ENCODE measurements at places on chromosomes 16 and 17.

DNA sequence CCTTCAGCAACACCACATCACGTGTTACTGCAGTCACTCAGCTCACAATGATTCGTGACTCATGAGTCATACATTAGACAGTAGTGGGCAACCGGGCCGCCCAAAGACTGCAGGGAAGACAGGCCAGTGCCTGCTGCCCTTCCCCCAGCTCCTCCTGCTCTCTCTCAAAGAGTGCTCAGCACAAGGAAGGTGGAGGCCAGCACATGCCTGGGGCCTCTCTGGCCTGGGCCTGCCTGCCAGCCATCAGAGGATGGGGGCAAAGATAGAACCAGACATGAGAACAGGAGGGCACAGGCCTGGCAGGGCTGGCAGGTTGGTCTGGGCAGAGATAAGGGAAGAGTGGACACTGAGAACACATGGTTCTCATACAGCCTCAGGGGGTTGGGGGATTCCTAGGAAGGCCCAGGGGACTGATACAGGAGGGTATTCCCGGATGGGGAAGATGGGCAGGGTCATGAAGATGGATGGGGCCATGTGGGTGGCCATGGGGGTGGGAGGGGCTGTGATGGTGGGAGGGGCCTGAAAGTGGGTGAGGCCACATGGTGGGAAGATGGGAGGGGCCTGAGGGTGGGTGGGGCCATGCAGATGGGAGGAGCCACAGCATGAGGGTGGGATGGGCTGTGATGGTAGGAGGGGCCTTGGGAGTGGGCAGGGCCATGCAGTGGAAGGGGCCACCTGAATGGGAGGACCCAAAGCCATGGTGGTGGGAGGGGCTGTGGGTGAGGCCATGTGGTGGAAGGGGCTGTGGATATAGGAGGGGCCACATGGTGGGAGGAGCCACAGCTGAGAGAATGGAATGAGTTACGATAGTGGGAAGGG, 29.0 kb downstream of the KATNB1 start:
- peak; percentile 48 for DNase-seq

DNA sequence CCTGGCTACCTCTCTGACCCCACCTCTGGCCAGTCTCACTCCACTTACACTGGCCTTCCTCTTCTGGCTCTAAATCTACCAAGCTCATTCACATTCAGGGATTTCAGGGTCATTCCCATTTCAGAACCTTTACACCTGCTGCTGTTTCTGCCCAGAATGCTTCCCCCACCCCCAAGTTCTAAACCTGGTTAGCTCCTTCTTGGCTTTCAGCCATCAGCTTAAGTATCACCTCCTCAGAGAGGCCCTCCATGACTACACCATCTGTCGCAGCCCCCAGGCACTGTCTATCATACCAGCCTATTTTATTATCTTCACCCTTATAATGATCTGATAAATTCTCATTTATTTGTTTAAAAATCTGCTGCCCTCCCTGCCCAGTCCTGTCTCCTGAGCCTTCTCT, 23.3 kb upstream of the NGFR start:
- no peak for DNase-seq

DNA sequence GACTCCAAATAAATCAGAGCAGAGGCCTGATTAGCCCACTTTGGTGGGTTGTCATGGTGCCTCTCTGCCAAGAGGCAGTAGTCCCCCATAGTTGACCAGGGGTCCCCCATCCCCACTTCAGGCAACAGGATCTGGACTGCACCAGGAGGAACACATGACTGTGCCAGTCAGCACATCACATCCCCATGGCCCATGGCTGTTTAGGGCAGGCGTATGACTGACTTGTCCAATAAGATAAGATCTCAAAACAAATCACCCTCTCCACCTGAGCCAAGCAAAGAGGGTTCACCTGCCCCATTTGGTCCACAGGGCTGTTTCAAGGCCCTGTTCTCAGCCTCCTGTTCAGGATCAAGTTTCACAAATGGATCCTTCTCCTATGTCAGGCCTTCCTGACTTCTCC, 93.3 kb downstream of the C16orf78 start:
- DNase-seq, result no peak

GRCh38 chr17:27532269-27533263, 76.3 kb downstream of the KSR1 start:
- DNase-seq, result no peak

- no peak for DNase-seq
Observed at GRCh38 chr17:69059458-69060175, 1.1 kb downstream of the ABCA9 start.

DNA sequence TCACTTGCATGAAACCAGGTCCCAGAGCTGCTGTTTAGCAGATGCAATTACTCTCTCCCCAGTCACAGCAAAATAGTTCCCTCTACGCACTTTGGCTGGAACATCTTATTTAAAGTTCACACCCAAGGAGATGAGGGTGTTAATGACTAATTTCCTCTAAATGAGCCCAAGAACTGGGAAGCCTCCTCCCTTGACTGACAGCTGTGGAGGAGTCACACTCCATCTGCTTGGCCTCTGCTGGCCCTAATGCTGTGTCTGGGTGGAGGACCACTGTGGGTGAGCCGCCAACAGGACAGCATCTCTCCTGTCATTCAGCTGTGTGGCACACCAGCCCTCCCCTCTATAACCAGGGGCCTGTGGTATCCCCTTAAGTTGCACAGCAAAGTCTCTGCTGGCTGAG, 115.4 kb downstream of the SHISA6 start:
- DNase-seq, result no peak

GRCh38 chr17:705863-706262, 8.8 kb downstream of the VPS53 start:
- no peak for DNase-seq

DNA sequence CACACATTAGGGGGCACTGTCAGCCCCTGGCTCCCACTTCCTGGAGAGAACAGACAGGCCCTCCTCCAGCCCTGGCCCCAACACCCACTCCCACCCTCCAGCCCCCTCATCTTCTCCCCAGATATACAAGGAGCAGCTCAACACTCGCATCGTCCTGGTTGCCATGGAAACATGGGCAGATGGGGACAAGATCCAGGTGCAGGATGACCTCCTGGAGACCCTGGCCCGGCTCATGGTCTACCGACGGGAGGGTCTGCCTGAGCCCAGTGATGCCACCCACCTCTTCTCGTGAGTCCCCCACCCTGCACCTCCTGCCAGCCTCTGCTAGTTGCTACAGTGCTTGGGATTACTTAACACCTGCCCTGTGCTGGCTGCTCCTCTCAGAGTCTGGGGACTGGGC, 14.4 kb downstream of the ADAM11 start:
- no peak for DNase-seq

DNA sequence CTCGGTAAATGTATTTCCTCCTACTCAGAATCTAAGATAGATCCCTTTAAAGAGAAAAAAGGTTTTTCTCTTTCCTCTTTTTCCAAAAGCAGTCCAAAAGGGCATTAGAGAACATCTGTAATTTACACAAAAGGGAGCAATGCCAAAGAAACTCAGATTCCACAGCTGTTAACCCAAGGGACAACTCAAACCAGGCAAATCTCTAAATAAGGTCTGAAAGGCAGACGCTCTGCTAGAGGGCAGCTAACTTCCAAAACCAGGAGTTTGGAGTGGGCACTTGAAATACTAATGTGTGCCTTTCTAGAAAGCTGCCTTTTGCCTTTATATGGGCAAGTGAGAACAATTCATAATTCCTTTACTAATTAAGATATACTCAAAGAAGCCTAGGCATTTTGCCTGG, 435.7 kb downstream of the ZFHX3 start:
- DNase-seq, result no peak

DNA sequence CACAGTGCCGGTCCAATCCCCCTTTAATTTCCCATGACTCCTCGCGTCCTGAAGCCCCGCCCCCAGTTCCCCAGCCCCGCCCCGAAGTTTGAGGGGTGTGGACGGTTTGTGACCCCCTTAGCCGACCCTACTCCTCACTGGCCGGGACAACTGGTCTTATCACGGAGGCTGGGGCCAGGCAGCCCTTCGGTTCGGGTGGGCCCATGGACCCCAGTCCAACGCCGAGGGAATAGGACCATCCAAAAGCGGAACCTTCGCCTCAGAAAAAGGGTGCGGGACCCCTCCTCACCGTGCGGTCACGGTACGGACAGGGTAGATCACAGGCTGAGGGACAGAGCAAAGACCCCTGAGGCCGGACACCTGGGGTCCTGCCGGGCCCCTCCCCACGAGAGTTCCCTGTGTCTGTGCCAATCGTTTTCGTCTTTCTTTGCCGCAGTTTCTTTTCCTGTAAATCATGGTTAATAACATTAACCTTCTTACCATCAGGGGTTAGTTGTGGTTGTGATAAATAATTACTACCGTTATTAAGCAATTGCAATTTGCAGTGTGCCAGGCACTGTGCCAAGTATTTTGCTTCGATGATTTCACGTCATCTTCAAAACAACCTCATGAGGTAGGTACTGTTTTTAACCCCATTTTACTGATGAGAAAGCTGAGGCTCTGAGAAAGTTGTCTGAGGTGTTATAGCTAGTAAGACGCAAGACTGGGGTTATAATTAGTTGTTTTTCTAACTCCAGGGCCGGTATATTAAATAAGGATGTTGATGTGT, 543 bp downstream of the TMUB2 start:
- no peak for DNase-seq

DNA sequence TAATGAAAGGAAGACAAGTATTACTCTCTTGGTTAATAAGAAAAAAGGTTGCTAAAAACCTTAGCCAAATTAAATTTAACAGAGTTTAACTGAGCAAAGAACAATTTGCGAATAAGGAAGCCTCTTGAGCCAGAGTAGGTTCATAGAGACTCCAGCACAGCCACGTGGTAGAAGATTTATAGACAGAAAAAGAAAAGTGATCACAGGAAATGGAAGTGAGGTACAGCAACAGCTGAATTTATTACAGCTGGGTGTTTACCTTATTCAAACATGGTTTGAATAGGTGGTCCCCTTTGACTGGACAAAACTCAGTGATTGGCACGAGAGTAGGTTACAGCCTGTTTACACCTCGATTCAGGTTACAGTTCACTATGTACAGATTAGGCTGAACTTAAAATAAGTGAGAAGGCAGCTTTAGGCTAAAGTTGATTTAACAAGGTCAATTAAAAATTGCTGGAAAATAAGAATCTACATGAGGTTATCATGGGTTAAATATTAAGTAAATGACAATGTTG, 3.3 kb upstream of the CCL15 start:
- DNase-seq, result no peak

DNA sequence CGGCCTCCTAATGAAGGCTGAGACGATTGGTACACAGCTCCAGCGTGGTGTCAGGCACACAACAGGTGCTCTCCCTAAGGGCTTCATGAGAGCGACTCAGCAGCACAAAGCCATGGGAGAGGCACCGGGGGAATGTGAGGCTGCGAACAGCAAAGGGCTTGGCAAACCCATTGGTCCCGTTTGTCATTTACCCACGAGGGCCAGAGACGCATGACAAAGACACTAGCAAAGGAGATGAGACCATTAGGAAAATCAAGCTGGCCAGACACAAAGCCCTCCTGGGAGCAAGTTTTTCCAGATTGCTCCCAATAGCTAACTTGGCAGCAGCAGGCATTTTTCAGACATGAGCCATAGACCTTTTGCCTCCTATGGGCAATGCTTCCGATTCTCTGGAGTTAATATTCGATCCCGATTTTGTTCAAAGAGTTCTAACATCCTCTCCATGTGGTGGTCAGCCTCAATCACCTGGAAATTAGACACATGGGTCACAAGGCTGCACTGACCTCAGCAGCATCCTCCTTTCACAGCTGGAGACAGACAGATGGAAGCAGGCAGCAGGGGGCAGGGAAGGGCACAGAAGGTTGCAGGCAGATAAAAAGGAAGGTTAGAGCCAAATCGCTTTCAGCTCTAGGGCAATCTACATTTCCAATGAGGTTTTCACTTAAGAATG, 38.2 kb downstream of the TK2 start:
- DNase-seq, result no peak

DNA sequence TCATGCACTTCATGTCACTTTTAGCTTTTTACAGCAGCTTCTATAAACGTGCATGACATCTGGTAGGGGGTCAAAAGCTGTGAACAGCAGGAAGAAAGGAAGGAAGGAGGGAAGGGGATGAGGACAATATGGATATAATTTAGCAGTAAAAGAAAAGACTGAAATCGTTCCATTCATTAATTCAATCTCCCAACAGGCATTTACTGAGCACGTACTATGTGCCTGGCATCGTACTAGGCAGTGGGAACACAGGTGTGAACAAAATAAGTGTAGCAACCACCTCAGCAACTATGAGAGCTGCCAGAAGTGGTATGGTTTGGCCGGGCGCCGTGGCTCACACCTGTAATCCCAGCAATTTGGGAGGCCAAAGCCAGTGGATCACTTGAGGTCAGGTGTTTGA, 19.1 kb upstream of the USP7 start:
- no peak for DNase-seq

- no peak for DNase-seq
Observed at GRCh38 chr17:32909787-32910369, 18.1 kb upstream of the TMEM98 start.

- DNase-seq, result peak; percentile 77
Observed at GRCh38 chr16:91484-91883, 13.5 kb downstream of the MPG start.

DNA sequence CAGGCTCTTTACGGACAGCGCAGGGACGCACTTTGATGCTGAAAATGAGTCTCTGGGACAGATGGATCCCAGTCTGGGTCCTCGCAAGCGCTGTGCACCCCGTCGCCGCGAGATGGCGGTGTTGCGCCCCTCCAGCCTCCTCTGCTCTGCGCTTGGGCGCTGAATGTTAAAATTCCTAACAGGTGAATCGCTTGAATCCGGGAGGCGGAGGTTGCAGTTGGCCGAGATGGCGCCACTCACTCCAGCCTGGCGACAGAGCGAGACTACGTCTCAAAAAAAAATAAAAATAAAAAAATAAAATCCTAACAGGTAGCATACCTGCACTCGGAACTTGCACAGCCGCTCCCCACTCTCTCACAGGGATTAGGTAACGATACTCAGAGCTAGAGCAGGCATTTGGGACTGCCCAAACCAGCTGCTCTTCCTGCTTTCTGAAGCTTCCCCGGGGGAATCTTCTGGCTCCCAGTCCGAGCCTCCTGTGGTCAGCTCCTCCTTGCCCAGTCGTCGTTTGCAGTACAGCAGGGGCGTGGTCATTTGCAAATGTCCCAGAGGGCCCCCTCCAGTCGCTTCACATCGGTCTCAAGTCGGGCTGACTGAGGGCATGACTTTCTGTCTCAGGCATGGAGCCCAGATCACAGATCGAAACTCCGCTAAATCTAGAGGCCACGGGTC, 26.2 kb upstream of the OSGIN1 start:
- DNase-seq, result peak; percentile 73

GRCh38 chr17:12952012-12952411, 65.8 kb downstream of the ELAC2 start:
- no peak for DNase-seq

GRCh38 chr16:89823087-89823823, 5.0 kb upstream of the SPIRE2 start:
- no peak for DNase-seq

- DNase-seq, result no peak
Observed at GRCh38 chr17:66545918-66546317, 243.5 kb downstream of the PRKCA start.

GRCh38 chr16:13307255-13307654, 405.9 kb downstream of the SHISA9 start:
- no peak for DNase-seq

DNA sequence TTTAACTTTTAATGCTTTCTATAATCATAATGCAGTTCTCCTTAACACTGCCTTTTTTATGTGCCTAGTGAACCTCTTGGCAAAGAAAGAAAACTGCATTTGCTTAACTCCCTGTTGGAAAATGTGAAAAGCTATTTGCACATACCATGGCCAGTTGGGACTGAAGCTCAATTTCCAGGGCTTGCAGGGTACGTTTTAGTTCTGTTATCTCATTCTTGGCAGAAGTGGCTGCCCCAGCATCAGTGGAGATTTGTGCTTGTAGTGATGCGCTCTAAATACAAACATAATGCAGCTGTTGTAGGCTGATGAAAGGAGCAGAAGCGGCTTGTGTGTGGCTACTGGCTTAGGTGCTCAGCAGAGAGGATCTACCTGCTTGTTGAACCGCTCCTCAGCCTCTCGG, 3.7 kb downstream of the KRT24 start:
- no peak for DNase-seq

Measured in heart left ventricle (tissue), 16 donors.